ENCODE measurements at places on chromosomes 2 and 18.

DNA sequence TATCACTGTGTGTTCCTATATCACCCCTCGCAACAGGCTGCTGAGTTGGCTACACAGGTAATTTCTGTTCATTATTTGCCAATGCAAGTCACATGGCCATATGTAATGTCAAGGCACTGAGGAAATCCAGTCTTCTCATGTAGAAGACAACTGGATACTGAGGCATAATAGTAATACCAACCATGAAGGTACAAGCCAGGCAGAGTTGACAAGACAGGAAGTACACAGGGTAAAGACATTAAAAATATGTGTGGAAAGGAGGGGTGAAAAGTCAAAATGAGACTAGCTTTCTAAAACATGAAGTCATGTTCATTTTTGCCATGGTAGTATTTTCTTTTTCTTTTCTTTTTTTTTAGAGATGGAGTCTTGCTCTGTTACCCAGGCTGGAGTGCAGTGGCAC, 17.5 kb upstream of the RNF138 start:
- DNase-seq: no peak

GRCh38 chr2:120516679-120517314, 170.9 kb downstream of the INHBB start:
- DNase-seq: no peak

GRCh38 chr2:128714851-128715312, 396.2 kb upstream of the HS6ST1 start:
- DNase-seq: no peak

DNA sequence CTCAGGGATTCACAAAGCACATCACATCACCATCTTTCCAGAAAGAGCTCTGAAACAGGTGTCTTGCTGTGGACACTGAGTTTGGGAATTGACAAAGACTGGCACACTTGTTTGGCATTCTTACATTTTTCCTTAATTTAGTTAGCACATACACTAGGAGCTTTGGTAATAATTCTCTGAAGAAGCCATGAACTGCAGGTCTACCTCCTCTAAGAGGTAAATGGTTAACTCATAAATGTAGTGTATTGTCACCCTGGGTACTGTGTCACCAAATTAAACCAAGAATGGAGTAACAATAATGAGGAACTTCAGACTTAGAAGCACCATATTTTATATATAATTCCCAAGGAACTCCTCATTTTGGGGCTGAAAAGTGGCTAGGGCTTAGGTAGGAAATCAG, 22.6 kb downstream of the EIF4E2 start:
- DNase-seq: no peak

DNA sequence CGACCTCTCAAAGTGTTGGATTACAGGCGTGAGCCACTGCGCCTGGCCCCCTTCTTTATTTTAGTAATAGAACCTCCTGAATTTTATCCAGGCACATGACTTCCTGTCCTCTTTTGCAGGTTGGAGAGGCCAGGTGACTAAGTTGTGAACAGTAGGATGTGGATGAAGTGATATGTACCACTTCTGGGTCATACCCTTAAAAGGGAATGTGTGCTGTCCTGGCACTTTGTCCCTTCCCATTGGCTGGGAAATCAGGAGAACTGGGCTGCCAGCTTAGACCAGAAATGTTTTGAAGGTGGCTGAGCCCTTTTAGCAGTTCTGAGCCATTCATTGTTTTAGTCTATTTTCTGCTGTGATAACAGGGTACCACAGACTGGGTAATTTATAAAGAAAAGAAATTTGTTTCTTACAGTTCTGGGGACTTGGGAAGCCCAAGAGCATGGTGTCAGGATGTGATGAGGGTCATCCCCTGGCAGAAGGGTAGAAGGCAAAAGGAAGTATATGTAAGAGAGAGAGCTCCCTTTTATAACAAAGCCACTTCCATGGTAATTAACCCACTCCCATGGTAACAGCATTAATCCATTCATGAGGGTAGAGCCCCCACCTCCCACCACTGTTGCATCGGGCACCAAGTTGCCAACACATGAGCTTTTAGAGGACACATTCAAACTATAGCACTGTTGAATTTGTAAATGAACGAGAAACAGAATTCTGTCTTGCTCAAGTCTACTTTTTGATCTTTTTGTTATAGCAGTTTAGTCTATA, 79.1 kb downstream of the TTC27 start:
- no peak for DNase-seq

DNA sequence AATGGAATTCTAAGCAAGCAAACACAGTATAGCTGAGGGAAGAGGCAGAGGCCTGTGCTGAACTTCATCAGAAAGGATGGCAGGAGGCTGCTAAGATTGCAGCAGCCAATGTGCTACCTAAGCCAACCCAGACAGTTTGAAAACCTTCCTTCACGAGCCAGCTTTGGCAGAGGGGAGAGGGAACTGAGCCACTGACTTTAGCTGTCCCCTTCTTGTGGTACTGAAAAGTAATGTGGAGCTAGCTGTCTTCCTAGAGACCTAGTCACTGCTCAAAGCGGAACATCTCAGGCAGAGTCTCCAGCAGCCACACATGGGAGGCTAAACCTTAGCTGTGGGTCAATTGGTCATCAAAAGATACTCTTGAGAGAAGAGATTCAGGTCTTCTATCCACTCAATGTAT, 419.0 kb downstream of the FBXO15 start:
- no peak for DNase-seq

DNA sequence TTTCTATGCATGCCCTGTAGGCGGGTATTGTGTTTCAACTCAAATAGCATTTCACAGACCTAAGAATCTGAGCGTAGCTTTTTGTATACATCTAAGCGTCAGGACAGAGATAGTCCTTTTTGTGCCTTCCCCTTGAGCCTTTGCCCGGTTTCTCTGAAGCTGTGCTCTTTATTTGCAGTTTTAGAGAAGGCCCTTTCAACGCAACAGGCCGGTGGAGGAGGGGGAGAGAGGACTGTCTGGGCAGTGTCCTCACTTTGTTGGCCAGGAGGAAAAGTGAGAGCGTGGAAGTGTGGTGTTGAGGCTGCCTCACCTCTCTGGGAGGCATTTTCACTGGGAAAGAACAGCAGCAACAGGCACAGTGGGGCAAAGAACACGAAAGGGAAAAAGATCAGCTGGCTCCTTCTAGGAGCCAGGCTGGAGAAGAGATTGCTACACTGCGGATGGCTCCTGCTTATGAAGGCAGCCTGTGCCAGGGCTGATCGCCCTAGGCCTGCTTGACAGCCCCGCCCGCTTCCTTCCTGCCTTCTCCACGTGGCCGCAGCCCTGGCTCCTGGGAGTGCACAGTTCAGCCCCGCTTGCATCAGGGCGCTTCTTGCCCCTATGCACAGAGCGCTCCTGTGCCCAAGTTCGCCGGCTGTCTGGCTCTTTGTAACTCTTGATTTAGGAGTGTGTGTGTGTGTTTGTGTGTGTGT, 195.6 kb upstream of the POU3F3 start:
- DNase-seq: no peak

- no peak for DNase-seq
Observed at GRCh38 chr2:70467831-70468779, 85.5 kb downstream of the TGFA start.

- DNase-seq: no peak
Observed at GRCh38 chr2:217033186-217033585, 173.3 kb upstream of the TNP1 start.
